ENCODE measurements at places on chromosomes 2 and 18. TPM values are rescaled to one million over a fixed set of nuclear protein-coding genes. Genes with fewer than 3 reads are reported as not detected.
A peak's percentile ranks its signal among the peaks of the same experiment; 100 is the strongest.

GRCh38 chr2:179349670-179350303 lies 85.2 kb upstream of the SESTD1 start:
- H3K27ac ChIP-seq: no peak overlapping the region
- no peak for DNase-seq
- no peaks in the 10 kb centered on the region for H3K36me3 ChIP-seq
- no peaks in the 10 kb centered on the region for H3K4me1 ChIP-seq

DNA sequence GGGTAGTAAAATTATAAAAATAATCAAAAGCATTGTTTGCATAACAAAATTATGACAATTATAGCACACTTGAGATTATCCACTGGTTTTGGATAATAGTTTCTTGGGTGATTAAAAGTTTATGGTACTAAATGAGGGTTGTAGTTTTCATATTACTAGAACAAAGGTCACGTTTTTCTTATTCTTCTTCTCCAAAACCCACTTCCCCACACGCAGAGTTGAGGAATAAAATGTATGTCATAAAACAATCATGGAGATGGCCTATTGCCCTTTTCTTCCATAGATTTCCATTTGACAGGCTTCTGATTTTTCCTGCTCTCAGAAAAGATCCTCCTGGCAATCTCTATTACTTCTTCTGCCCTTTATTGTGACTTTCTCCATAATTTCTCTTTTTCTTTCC lies 863.9 kb downstream of the ERBB4 start:
- H3K27ac ChIP-seq: no peak overlapping the region
- H3K27me3 ChIP-seq: no peaks in the 10 kb centered on the region
- no peak for DNase-seq
- no peaks in the 10 kb centered on the region for H3K4me1 ChIP-seq

GRCh38 chr2:241796610-241797138 lies 12.3 kb upstream of the NEU4 start:
- no peak for DNase-seq
- no peak overlapping the region for H3K4me3 ChIP-seq
- no peak overlapping the region for H3K27ac ChIP-seq
- no peaks in the 10 kb centered on the region for H3K36me3 ChIP-seq

HOXD10 gene
- total RNA-seq: not detected

RPRM gene
- not detected for total RNA-seq

DNA sequence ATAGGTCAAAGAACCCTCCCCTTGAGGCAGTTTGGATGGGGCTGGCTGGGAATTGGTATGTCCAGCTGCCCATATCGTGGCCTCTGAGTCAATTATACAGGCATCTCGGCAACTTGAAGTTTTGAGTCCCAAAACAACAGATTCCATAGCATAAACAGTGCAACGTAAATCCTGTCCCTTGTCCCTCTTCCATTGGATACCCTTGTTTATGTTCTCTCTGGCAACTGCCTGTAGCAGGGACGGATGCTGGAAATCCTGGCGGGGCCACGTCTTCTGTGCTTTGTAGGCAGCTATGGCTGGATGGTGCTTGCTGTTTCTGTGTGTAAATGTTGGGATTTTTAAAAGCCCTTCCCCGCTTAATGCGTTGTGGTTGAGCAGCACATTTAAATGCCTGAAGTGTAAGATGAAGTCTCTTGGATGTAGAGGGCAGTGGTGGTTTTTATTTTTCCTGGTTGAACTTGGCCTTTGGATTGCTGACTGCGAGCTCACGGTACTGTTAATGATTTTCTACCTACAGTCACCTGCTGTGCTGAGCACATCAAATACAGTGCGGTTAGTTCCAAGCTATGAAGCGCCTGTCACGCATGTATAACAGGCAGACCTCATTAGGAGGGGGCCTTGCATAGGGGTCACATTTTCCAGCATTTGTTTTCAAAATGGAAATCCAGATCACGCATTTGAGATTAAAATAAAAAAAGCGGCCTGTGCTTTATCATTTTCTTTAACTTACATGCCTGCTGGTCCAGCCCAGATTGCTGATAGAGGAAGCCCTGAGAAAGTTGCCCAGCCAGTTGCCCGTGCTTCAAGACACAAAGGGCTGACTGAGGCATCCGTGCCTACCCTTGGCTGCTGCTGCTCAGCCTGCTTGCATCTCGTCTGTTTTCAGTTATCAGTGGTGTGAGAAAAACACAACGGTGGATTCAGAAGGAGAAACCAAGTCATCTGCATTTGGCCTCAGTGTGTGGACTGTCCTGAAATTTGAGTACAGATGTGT lies 84.7 kb downstream of the NEDD4L start:
- no peak for DNase-seq
- H3K4me3 ChIP-seq: no peak overlapping the region
- H3K4me1 ChIP-seq: peaks cover 10% of the 10 kb centered on the region
- H3K36me3 ChIP-seq: peaks cover 2% of the 10 kb centered on the region

- peaks cover 4% of the 10 kb centered on the region for H3K36me3 ChIP-seq
- no peak overlapping the region for H3K27ac ChIP-seq
- peak; percentile 10 for DNase-seq
- H3K27me3 ChIP-seq: no peaks in the 10 kb centered on the region
- no peak overlapping the region for H3K4me3 ChIP-seq
- H3K4me1 ChIP-seq: peaks cover 13% of the 10 kb centered on the region
Observed at GRCh38 chr18:74896390-74896991, 298.8 kb downstream of the ZNF407 start.

TRIM43 gene
- not detected for total RNA-seq

RUFY4 gene
- total RNA-seq: not detected
